ENCODE measurements at places on chromosomes 1 and 21.

GRCh38 chr1:84698151-84699110 lies 8.2 kb upstream of the SSX2IP start:
- no peak for DNase-seq

DNA sequence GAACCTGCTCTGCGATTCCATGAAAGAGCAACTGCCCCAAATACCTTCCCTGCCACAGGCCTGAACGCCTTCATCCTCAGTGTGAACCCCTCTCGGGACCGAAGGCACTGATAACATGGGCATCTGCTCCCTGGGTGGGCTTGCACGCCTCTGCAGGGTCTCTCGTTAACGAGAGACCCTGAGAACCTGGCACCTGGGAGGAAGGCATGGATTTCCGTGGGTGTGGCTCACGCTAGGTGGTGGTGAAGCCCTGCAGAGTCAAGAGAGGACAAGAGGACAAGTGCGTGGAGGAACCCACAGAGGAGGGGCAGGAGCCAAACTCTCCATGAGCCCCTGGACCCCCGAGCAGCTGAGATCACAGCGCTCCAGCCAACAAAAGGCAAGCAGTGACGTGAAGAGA lies 26.8 kb upstream of the COL6A2 start:
- DNase-seq, result no peak

DNA sequence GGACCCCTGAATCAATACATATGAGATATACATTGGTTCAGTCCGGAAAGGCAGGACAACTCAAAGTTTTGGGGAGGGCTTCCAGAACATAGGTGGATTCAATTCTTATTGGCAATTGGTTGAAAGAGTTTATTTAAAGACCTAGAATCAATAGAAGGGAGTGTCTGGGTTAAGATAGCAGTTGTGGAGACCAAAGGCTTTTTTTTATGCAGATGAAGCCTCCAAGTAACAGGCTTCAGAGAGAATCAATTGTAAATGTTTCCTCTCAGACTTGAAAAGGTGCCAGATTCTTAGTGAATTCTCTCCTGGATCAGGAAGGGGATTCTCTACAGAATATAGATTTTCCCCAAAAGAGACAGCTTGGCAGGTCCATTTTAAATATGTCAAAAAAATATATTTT lies 27.0 kb upstream of the CD5L start:
- no peak for DNase-seq

DNA sequence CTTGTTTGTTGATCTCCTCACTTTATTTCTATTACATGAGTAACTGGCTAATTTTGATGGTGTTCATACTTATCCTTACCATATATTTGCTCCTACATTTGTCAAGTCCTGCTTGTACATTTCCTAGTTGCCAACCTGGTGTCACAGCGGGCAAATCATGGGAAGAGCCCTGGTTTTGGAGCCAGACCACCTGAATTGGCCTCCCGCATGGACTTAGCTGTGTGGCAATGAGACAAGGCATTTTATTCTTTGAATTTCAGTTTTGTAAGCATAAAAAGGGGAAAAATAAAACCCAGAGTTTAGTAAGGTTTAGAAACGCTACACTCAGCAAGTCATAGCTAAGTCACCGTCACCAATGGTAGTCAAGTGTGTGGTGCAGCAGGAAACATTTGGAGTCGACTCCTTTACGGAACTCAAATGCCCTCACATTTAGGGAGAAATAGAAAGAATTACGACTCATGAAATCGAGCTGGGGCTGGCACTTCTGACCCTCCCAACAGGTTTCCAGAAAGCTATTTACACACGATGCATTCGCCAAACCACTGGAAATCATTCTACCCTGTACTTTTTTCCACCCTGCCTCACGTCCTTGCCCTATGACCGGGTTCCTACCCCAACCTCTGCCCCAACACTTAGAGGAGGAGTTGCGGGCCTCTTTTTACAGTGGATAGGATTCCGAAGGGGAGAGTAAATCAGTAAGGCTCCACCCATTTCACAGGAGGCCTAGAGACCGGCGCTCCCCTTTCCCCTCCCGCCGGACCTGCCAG lies 492 bp upstream of the PGM1 start:
- DNase-seq, result no peak

DNA sequence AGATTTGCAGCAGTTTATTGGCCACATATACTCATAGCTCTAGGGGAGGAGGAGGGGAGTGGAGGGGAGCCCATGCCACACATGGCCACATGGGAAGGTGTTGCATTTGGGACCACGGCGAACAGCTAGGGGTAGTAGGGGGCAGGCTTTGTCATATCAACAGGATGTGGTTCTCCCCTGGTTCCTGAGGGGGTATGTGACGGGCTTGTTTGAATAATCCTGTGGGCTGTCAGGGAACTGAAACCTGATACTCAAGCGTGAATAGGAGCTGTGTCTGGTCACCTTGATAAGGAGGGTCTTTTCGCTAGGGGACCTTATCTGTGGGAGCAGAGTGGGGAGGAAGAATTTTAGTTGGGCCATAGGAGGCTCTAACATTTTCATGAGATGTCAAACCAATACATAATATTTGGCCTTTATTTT lies 264.7 kb downstream of the CTH start:
- DNase-seq, result no peak

- no peak for DNase-seq
Measured at GRCh38 chr21:34092262-34092921, 19.0 kb downstream of the MRPS6 start.

GRCh38 chr1:1035291-1035943 lies 15.5 kb downstream of the AGRN start:
- DNase-seq, result no peak

DNA sequence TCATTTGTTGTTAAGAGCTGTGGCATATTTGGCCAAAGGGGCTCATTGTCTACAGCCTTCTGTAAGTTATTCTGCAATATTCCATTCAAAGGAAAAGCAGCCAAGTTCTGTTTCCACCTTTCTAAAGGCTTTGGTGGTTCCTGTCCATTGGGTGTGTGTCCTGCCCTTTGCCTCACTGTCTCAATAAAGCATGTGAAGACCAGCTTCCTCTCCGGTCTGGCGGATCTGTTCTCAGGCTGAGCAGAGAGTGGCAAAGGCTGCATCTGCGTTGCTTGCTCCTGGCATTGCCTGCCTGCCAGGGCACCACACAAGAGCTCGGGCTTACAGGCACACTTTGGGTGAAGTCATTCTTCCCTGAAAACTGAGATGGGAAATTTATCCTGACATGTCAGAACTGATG lies 34.9 kb downstream of the ST6GALNAC3 start:
- DNase-seq, result no peak

- DNase-seq, result no peak
Measured at GRCh38 chr1:176904057-176904751, 260.3 kb downstream of the ASTN1 start.

DNA sequence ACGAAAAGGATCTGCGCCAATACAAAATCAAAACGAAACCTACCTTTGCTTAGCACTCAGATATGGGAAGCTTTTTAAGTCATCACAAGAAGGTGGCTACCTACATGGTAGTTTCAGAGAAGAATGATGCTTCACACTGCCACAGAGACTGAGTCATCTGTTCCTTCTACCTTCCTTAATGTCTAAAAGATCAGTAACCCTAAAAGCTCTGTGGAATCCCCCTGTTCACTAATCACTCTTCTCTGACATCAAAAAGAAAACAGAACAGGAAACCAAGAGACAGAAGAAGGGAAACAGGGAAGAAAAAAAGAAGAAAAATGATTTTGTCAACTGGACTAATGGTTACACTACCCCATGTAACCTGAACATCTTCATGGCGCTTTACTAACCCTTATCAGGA lies 177.2 kb downstream of the SMYD3 start:
- DNase-seq, result no peak

GRCh38 chr1:227915564-227916553 lies 31.9 kb downstream of the WNT9A start:
- DNase-seq, result peak; percentile 42

- no peak for DNase-seq
Measured at GRCh38 chr1:62370594-62370993, 51.4 kb upstream of the KANK4 start.

DNA sequence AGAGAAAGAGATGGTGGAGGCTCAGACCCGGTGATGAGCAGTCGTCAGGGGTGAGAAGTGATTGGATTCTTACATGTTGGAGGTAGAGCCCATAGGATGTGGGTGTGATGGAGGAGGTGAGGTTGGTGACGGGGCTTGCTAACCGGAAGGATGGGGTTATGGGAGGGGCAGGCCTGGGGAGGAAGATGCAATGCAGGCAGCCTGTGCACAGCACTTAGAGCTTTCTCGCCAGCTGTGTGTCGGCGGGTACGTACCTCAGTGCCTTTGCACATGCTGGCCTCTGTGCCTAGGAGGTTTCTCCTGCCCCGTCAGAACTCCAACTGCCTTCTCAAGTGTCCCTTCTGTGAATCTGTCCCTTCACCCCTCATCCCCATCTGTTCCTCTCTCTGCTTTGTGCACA lies 2.9 kb upstream of the BSND start:
- no peak for DNase-seq

DNA sequence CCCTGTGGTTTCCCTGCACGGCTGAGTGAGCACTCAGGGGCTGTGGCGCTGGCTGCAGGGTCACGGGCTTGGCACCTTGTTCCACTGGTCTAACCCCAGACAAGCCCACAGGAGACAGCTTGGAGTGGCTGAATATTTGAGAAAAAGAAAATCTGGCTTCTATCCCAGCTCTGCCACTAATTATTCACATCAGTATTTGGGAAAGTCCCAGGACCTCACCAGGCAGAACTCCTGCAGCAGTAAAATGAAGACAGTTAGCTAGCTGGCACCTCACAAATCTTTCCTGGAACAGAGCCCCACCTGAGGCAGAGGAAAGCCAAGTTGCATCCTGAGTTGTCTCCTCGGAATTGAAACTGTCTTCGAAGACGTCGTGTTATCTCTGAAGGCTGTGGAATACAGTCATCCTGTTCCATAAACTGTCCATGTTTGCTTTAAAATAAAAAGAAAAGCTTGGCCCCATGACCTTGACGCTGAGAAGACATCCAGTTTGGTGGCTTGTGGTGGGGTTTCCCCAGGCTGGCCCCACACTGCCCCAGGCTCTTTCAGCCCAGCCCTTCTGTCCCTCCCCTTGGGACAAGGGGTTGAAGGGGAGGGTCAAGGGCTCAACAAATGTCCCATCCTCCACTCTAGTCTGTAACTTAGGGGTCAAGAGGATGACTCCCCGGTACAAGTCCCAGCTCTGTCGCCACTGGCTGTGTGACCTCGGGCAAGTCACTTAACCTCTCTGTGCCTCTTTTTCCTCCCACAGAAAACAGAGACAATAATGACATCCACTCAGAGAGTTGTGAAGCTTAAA lies 93.8 kb upstream of the TMPRSS2 start:
- no peak for DNase-seq

DNA sequence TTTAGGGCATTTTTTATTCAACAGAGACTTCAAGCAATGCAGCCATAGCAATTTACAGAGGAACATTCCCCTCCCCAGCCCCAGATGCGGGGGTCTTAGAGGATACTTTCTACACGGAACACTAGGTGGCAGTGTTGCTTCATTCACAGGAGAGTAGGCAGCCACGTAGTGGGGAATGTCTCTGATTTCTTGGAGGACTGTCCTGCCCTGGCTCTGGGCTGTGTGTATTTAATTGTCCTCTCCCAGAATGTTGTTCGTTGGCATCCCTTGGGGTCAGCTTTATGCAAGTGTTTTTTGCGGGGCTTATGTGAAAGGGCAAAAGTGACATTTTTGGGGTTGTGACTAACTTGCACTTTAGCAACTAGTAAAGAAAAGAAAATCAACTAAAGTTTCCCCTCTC lies 96.9 kb downstream of the PAPPA2 start:
- DNase-seq, result peak; percentile 61

DNA sequence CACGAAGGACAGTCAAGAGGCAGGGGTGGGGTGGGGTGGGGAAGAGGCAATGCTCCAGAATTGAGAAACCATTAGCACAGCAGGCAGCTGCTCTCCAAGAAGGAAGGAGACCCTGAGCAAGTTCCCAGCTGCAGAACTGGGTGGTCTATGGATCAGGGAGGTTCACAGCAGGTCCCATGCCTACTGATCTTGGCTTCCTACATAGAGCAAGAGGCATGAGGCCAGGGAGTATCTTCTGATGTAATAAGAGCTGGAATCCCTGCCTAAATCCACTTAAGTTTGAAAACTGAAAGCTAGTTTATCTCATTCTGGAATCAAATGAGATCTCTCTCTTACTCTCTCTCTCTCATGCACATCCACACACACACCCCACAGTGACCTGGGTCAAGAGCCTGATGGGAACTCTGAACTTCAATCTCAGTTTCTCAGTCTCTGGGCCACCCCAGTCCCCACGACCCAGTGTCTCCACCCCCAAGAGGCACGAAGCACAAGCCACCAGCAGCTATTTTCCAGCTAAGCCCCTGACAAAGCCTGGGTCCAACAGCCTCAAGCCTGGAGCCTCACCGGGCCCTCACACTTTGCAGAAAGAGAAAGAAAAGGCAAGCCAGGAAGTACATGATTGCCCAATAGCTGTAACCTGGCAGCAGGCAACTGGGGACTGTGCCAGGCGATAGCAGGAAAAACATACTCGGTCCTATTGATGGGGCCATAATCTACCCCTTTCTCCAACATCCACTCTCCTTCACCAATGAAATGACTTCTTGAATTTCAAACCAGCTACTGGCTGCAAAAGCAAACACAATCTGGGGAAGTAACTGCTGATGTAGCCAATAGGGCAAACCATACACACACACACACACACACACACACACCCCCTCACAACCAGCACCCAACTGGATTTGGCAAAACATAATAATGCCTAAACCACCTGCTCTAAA lies 2.2 kb downstream of the NUAK2 start:
- DNase-seq, result peak; percentile 98

- no peak for DNase-seq
Measured at GRCh38 chr1:184941735-184942134, 32.6 kb downstream of the NIBAN1 start.

DNA sequence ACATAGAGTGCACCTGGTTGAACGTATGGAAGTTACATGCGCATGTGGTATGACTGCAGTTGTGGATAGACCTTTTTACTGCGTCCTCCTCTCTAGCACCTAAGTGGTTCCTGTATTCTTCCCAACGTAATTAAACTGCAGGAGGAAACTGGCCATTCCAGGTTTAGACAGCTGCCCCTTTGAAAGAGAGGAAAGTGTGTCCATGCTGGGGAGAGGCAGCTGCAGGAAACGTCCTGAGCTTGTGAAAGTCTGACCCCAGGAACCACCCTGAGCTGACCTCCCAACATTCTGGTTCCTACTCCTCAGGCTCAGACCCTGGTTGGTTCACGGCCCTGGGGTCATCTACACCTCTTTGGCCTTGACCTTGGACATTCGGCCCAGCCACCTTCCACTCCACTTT lies 309.3 kb downstream of the DISC1 start:
- DNase-seq, result peak; percentile 39

GRCh38 chr1:243582326-243582725 lies 267.7 kb downstream of the AKT3 start:
- DNase-seq, result no peak

- no peak for DNase-seq
Measured at GRCh38 chr1:231240531-231240882, 505 bp upstream of the GNPAT start.

DNA sequence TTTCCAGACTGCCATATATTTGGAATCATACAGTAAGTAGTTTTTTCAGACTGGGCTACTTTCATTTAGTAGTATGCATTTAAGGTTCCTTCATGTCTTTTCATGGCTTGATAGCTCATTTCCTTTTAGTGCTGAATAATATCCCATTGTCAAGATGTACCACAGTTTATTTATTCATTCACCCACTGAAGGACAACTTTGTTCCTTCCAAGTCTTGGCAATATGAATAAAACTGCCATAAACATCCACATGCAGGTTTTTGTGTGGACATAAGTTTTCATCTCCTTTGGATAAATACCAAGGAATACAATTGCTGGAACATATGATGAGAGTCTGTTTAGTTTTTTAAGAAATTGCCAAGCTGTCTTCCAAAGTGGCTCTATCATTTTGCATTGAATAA lies 366.4 kb upstream of the NFIA start:
- DNase-seq, result no peak

- no peak for DNase-seq
Measured at GRCh38 chr1:3298197-3298596, 156.3 kb upstream of the ARHGEF16 start.
